Immature natural killer cell (primary cell): ENCODE measurements at places on chromosomes 7 and 10. TPM values are rescaled to one million over a fixed set of nuclear protein-coding genes. Genes with fewer than 3 reads are reported as not detected.

GRCh38 chr10:20883552-20883951 is 13.6 kb downstream of the NEBL start:
- peaks cover 2% of the 10 kb centered on the region for H3K27me3 ChIP-seq
- no peak overlapping the region for H3K4me3 ChIP-seq
- no peaks in the 10 kb centered on the region for H3K36me3 ChIP-seq
- DNase-seq = no peak
- no peak overlapping the region for H3K27ac ChIP-seq

- no peaks in the 10 kb centered on the region for H3K36me3 ChIP-seq
- no peak overlapping the region for H3K27ac ChIP-seq
- no peaks in the 10 kb centered on the region for H3K27me3 ChIP-seq
- peaks cover 5% of the 10 kb centered on the region for H3K4me1 ChIP-seq
- no peak for DNase-seq
These were observed 18.0 kb downstream of the RNLS start for GRCh38 chr10:88565072-88565471.

- H3K27me3 ChIP-seq = peaks cover 9% of the 10 kb centered on the region
- peaks cover 18% of the 10 kb centered on the region for H3K4me1 ChIP-seq
- no peak overlapping the region for H3K4me3 ChIP-seq
- H3K36me3 ChIP-seq = no peaks in the 10 kb centered on the region
- H3K27ac ChIP-seq = no peak overlapping the region
- DNase-seq = no peak
These were observed 32.3 kb upstream of the DPYSL4 start for GRCh38 chr10:132154440-132154839.

SH3PXD2A gene
- polyA plus RNA-seq = 0.43 TPM

SLC39A12 gene
- polyA plus RNA-seq = not detected

- DNase-seq = no peak
- no peak overlapping the region for H3K27ac ChIP-seq
- H3K4me1 ChIP-seq = no peaks in the 10 kb centered on the region
- H3K36me3 ChIP-seq = no peaks in the 10 kb centered on the region
- no peak overlapping the region for H3K4me3 ChIP-seq
These were observed 161.7 kb downstream of the HTR7 start for GRCh38 chr10:90695915-90696676.

GPR26 gene
- not detected for polyA plus RNA-seq

TMEM184A gene
- polyA plus RNA-seq = not detected

SOSTDC1 gene
- polyA plus RNA-seq = not detected

GRCh38 chr7:129492391-129492790 is 9.9 kb upstream of the SMKR1 start:
- H3K27ac ChIP-seq = no peak overlapping the region
- no peaks in the 10 kb centered on the region for H3K27me3 ChIP-seq
- no peak for DNase-seq
- no peak overlapping the region for H3K4me3 ChIP-seq
